Chondrocyte (in vitro differentiated cells): ENCODE measurements at places on chromosomes 12 and 14. TPM values are rescaled to one million over a fixed set of nuclear protein-coding genes. Genes with fewer than 3 reads are reported as not detected.

- H3K36me3 ChIP-seq: peaks cover 35% of the 10 kb centered on the region
- H3K4me1 ChIP-seq: peaks cover 14% of the 10 kb centered on the region
- no peaks in the 10 kb centered on the region for H3K27me3 ChIP-seq
- no peak overlapping the region for H3K4me3 ChIP-seq
- peak overlapping the region; percentile 77 for H3K27ac ChIP-seq
Measured at GRCh38 chr14:52012635-52013034, 23.3 kb downstream of the RTRAF start.

GRCh38 chr12:115261691-115262398 lies 577.9 kb upstream of the TBX3 start:
- H3K4me3 ChIP-seq: no peak overlapping the region
- H3K4me1 ChIP-seq: peaks cover 5% of the 10 kb centered on the region
- peaks cover 2% of the 10 kb centered on the region for H3K27me3 ChIP-seq

DNA sequence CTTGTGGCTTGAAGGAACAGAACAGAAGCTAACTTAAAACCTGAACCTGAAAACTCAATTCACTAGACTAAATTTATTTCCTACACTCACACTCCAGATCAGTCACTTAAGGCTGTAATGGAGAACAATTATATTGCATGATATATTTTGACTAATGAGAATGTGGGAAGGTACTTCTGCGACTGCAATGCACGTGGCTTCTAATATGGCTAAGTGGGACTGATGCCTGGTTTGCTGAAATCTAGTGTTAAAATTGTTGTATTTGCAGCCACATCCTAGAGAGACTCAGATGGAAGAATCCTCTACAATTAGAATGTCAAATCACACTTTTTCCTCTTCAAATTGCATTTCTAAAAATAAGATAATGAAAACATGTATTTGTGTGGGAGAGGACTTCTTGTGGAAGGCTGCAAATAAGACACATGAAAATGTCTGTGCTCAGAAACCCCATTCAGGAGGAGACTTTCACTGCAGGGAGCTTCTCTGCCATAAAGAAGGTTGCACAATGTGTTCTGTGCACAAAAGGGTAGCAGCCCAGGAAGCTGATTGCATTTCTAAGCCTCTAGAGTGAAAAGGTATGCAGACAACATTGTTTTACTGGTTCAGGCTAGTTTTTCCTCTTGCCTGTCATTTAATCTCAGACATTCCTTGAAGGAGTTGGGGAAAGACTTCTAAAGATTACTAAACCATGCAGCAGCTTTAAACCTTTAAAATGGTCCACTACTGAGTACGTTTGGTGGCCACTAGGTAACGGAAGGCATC lies 224.3 kb downstream of the NEDD1 start:
- no peak overlapping the region for H3K4me3 ChIP-seq
- H3K27ac ChIP-seq: no peak overlapping the region
- no peaks in the 10 kb centered on the region for H3K36me3 ChIP-seq
- H3K27me3 ChIP-seq: peaks cover 8% of the 10 kb centered on the region
- H3K4me1 ChIP-seq: no peaks in the 10 kb centered on the region

- no peak overlapping the region for H3K4me3 ChIP-seq
- H3K27ac ChIP-seq: no peak overlapping the region
- peaks cover 9% of the 10 kb centered on the region for H3K27me3 ChIP-seq
- DNase-seq: no peak
Measured at GRCh38 chr14:76422662-76423061, 46.7 kb downstream of the ESRRB start.

DNA sequence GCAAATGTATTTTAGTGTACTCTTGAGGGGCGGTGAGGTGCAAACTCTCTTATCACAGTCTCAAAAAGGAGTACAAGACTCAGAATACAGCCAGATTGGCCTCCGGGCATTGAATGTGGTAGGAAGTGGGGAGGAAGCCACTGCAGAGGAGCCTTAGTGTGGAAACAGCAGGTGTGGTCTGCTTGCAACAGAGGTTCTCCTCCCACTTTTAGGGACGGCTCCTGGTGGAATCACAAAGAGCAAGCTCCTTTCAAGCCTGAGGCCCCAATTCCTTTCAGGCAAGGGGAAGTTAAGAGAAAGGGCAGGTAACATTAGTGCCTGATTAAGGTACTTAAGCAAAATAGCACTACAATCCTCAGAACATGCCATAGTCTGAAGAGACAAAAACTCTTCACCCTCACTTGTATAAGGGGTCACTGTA lies 23.7 kb upstream of the SLC2A3 start:
- H3K27ac ChIP-seq: peak overlapping the region; percentile 45
- H3K36me3 ChIP-seq: no peaks in the 10 kb centered on the region
- H3K4me3 ChIP-seq: peak overlapping the region; percentile 80
- DNase-seq: no peak

GRCh38 chr12:127125607-127126259 lies 1141.2 kb upstream of the TMEM132C start:
- no peak overlapping the region for H3K4me3 ChIP-seq
- peaks cover 4% of the 10 kb centered on the region for H3K4me1 ChIP-seq
- H3K27ac ChIP-seq: no peak overlapping the region
- H3K36me3 ChIP-seq: no peaks in the 10 kb centered on the region

DNA sequence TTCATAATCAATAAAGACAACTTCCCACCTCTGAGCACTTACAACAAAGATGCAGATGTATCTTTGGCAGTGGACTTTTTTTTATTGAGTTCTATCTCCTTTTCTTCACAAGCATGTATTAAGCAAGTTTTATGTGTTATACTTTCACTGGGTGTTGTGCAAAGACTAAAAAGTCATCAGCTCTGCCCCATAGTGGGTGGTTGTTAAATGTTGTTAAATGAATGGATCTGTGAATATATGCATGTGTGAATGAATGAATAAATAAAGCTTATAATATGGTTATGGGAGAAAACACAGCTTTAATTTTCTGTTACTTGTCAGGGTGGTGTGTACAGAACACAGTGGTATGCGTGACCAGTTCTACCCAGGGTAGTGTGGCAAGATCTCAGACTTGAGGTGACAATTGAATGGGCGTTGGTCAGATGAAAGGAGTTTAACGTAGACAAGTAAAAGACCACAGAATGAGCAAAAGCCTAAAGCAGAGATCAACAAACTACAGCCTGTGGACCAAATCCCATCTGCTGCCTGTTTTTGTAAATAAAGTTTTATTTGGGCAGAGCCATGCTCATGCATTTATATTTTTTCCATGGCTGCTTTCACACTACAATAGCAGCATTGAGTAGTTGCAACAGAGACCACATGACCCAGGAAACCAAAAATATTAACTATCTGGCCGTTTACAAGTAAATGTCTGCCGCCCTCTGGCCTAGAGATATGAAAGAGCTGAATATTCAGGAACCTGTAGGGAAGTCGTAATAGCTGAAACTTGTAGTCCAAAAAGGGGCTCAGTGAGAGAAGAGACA lies 207.4 kb upstream of the EEA1 start:
- no peak overlapping the region for H3K27ac ChIP-seq
- no peaks in the 10 kb centered on the region for H3K36me3 ChIP-seq
- no peaks in the 10 kb centered on the region for H3K27me3 ChIP-seq
- H3K4me3 ChIP-seq: no peak overlapping the region
- peaks cover 28% of the 10 kb centered on the region for H3K4me1 ChIP-seq

DNA sequence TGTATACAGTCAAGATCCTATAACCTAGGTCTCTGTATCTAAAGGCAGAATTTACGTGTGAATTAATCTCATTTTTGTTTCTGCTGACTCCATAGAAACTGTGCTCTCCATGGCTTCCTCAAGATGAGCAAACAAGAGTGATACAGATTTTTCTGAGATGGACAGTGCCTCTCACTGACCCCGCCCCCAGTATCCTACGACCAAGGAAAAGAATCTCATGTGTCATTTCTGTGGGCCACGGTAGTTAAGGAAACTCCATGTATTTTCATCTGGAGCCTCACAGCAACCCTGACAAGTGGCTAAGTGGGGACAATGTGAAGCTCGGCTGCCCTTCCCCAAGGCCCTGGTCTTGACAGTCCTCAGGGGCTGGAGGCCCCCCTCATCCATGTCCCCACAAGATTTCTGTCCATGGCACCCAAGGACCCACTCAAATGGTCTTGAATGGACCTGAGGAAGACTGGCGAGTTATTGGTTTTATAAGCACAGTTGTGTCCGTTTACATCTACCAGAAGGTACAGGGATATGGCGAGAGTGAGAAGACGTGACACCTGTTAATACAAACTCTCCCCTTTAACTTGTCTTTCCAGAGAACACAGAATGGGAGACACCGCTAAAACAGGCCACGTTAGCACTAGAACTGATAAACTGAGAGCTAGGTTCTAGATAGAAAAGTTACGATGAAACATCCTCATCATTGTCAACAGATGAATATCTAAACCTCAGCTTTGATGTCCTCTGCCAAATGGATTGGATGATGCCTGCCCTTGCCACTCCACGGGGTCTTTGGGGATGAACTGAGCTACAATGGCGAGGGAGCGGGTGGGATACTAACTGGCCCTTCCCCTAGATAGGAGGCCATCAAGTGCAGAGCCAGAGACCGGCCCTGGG lies 108.4 kb upstream of the EGLN3 start:
- no peaks in the 10 kb centered on the region for H3K27me3 ChIP-seq
- H3K4me3 ChIP-seq: peak overlapping the region; percentile 65
- DNase-seq: no peak

DNA sequence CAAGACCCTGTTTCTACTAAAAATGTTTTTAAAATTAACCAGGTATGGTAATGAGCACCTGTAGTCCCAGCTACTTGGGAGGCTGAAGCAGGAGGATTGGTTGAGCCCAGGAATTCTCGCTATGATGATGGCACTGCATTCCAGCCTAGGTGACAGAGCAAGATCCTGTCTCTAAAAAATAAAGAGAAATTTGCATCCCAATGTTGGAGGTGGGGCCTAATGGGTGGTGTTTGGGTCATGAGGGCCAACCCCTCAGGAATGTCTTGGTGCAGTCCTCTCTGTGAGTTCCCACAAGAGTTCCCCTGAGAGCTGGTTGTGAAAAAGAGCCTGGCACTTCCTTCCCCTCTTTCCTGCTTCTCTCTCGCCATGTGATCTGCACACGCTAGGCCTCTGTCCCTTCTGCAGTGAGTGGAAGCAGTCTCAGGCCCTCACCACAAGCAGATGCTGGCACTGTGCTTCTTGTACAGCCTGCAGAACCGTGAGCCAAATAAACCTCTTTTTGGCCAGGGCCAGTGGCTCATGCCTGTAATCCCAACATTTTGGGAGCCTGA lies 11.3 kb downstream of the ACOT6 start:
- DNase-seq: no peak
- no peaks in the 10 kb centered on the region for H3K4me1 ChIP-seq
- no peaks in the 10 kb centered on the region for H3K27me3 ChIP-seq
- no peak overlapping the region for H3K4me3 ChIP-seq
- no peaks in the 10 kb centered on the region for H3K36me3 ChIP-seq

GRCh38 chr12:31531893-31532292 lies 59.0 kb downstream of the DENND5B start:
- H3K36me3 ChIP-seq: no peaks in the 10 kb centered on the region
- no peaks in the 10 kb centered on the region for H3K27me3 ChIP-seq
- H3K4me1 ChIP-seq: peaks cover 31% of the 10 kb centered on the region
- H3K27ac ChIP-seq: no peak overlapping the region

DNA sequence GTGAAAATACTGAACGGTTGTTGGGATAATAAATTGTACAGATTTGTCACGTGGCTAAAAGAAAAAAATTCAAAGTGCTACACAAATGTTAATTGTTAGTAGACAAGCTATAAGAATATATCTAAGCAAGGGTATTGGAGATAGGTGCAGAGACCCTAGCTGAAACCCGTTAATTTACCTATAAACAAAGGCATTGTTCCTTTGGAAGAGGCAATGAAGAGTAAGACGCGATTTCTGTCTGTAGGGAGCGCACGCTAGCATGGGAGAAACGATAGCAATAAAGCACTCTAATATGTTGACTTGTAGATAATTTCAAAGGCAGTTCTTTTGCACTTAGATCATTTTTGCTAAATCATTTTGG lies 565 bp downstream of the CCDC77 start:
- peaks cover 3% of the 10 kb centered on the region for H3K4me1 ChIP-seq
- DNase-seq: no peak
- no peak overlapping the region for H3K27ac ChIP-seq
- H3K27me3 ChIP-seq: no peaks in the 10 kb centered on the region

GRCh38 chr12:41220931-41221330 lies 32.8 kb downstream of the PDZRN4 start:
- DNase-seq: no peak
- H3K4me1 ChIP-seq: peaks cover 10% of the 10 kb centered on the region
- H3K36me3 ChIP-seq: no peaks in the 10 kb centered on the region
- H3K27me3 ChIP-seq: no peaks in the 10 kb centered on the region

- H3K36me3 ChIP-seq: peaks cover 19% of the 10 kb centered on the region
- H3K27me3 ChIP-seq: no peaks in the 10 kb centered on the region
- no peak for DNase-seq
- H3K4me1 ChIP-seq: peaks cover 34% of the 10 kb centered on the region
Measured at GRCh38 chr12:124481772-124482566, 85.4 kb downstream of the NCOR2 start.

GRCh38 chr12:59181196-59181777 lies 261.0 kb upstream of the LRIG3 start:
- peaks cover 4% of the 10 kb centered on the region for H3K27me3 ChIP-seq
- H3K27ac ChIP-seq: no peak overlapping the region
- DNase-seq: no peak

DNA sequence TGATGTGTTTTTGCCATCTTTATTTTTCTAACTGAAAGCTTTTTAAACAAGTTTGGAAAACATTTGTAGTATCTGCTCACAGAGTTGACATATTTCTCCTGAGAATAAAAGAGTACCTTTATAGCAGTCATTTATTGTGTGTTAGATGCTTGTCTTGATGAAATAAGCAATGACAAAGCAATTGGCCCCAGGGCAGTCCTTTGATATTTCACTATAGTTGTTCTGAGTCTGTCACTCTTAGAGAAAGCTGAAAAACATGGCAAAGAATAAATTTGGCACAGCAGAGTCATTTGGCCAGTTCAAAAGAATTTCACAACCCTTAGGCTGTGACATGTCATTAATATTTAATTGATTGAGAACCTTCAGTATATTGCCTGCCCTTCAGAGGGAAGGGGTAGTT lies 166.2 kb downstream of the PTPRO start:
- no peak overlapping the region for H3K4me3 ChIP-seq
- no peaks in the 10 kb centered on the region for H3K36me3 ChIP-seq
- no peak overlapping the region for H3K27ac ChIP-seq
- no peak for DNase-seq

- peak; percentile 67 for DNase-seq
- H3K4me1 ChIP-seq: peaks cover 21% of the 10 kb centered on the region
- peaks cover 2% of the 10 kb centered on the region for H3K27me3 ChIP-seq
- H3K27ac ChIP-seq: no peak overlapping the region
- H3K36me3 ChIP-seq: no peaks in the 10 kb centered on the region
- H3K4me3 ChIP-seq: no peak overlapping the region
Measured at GRCh38 chr14:91363776-91364523, 53.7 kb downstream of the CCDC88C start.

The HCFC2 gene
- total RNA-seq: 20.8 to 26.9 TPM (median 23.5 TPM) in 3 replicates

The ABCD4 gene
- total RNA-seq: 31.0 to 40.9 TPM (median 34.7 TPM) in 3 replicates

The M6PR gene
- total RNA-seq: 90.1 to 103 TPM (median 96.1 TPM) in 3 replicates

The PLEK2 gene
- not detected in 3 replicates for total RNA-seq

The SLC6A12 gene
- total RNA-seq: 0.42 TPM in 1 of 3 replicates, not detected in the others

The GNG2 gene
- total RNA-seq: 2.4 to 5.1 TPM (median 2.9 TPM) in 3 replicates

The ACTN1 gene
- 808 to 1,105 TPM (median 1,102 TPM) in 3 replicates for total RNA-seq

The PRH2 gene
- total RNA-seq: not detected in 3 replicates

The RD3L gene
- total RNA-seq: not detected in 3 replicates

The CLEC1B gene
- total RNA-seq: not detected in 3 replicates

The OR4N2 gene
- total RNA-seq: not detected in 3 replicates

The PPP1R36 gene
- total RNA-seq: 0.72 to 1.1 TPM (median 1.0 TPM) in 3 replicates

The BRAP gene
- total RNA-seq: 15.3 to 17.3 TPM (median 15.4 TPM) in 3 replicates
